Stomach (tissue), 19 donors: ENCODE measurements at places on chromosomes 16 and 17. TPM values are rescaled to one million over a fixed set of nuclear protein-coding genes. Genes with fewer than 3 reads are reported as not detected.

- DNase-seq: no peak
Measured at GRCh38 chr16:23466162-23466885, 13.3 kb upstream of the COG7 start.

DNA sequence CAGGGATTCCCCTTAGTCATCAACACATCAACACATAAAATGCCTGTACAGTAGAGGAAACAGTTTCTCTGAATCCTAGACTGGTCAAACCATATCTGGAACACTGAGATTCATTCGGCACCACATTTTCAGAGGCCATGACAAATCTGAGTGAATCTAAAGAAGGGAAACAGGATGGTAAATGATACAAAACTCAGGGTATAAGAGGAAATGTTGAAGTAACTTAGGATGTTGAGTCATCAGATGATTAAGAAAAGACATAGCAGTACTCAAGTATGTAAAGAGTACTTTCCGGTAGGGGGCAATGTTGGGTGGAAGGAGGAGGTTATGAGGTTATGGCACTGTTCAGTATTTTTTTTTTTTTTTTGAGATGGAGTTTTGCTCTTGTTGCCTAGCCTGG lies 358.5 kb upstream of the PMFBP1 start:
- DNase-seq: no peak

GRCh38 chr17:41864498-41864835 lies 756 bp downstream of the KLHL11 start:
- DNase-seq: no peak

DNA sequence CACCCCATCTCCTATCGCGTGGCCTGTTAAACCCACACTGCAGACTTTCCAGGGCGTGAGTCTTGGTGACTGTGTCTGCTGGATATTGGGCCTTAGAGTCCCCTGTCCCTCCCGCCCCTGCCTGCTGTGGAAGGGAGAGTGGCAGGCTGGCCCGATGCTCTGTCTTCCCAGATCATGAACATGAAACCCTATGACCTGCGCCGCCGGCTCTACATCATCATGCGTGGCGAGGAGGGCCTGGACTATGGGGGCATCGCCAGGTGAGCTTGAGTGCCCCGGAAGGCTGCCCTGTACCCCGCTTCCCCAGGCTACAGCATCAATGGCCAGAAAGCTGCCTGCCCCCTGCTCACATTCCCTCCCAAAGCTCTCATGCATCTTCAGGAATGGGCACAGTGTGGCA lies 19.5 kb upstream of the CLEC18A start:
- DNase-seq: no peak

DNA sequence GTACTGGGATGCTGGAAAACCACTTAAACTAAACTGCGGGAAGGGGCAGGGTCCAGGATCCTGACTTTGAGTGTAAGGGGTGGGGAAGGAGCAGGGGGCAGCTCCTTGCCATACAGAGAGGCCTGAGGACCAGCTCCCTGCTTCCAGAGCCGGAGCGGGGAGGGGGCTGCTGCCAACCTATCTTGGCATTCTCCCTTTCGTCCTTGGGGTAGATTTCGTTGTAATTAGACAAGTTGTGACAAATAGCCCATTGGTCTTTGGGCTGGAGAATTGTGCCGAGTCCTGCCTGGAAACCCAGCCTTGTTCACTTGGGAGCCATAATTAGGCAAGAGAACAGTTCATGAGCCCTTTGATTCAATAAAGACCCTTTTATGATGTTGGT lies 175.5 kb downstream of the RAB11FIP4 start:
- DNase-seq: no peak

DNA sequence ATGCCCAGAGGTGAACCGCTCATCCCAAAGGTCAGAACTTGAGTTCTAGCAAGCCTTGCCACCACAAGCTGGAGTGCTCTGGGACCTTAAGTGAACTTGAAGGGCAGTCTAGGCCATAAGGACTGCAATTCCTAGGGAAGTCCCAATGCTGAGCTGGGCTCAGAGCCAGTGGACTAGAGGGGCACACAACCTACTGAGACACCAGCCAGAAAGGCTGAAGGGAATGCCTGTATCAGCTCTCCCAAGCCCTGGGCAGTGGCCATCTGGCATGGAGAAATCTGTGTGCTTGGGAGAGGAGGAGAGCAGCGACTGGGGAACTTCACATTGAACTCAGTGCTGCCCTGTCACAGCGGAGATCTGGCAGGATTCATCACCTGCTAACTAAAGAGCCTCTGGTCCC lies 201.3 kb downstream of the CEP112 start:
- DNase-seq: no peak

Gene SLC16A11
- not detected for total RNA-seq

Gene FAM171A2
- not detected for total RNA-seq
